ENCODE measurements at places on chromosomes 13 and 19.

DNA sequence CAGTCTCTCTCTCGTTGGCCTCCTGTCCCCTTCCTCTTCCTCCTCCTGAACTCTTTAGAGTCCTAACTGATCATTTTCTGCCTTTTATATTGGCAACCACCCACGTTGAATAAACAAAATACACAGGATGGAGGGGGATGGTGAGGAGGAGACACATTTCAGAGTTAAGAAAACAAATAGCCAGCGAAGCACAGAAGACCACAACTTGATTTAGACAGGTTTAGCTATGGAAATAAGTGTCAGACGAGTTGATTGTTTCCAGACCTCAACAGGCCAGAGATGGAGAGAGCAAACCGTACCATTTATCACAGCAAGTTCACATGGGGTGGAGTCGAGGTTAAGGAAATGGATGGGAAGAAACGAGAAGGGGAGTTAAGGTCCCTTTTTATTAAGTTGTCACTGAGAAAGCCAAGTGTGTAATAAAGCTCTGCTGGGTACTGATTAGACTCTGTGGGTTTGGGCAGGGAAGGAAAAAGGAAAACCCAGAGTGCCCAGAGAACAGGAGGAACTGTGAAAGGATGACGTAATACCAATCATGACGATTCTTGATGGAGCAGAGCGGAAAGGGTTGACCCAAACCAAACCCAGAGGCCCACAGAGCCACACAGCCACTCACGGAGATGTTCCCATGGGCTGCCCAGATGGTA is 11.1 kb upstream of the SERP2 start:
- DNase-seq = no peak

GRCh38 chr13:100115693-100116254 is 26.9 kb downstream of the PCCA start:
- DNase-seq = no peak

- no peak for DNase-seq
Measured at GRCh38 chr13:113053801-113054604, 51.6 kb upstream of the F7 start.

- DNase-seq = no peak
Measured at GRCh38 chr19:13823256-13823655, 28.0 kb downstream of the ZSWIM4 start.

DNA sequence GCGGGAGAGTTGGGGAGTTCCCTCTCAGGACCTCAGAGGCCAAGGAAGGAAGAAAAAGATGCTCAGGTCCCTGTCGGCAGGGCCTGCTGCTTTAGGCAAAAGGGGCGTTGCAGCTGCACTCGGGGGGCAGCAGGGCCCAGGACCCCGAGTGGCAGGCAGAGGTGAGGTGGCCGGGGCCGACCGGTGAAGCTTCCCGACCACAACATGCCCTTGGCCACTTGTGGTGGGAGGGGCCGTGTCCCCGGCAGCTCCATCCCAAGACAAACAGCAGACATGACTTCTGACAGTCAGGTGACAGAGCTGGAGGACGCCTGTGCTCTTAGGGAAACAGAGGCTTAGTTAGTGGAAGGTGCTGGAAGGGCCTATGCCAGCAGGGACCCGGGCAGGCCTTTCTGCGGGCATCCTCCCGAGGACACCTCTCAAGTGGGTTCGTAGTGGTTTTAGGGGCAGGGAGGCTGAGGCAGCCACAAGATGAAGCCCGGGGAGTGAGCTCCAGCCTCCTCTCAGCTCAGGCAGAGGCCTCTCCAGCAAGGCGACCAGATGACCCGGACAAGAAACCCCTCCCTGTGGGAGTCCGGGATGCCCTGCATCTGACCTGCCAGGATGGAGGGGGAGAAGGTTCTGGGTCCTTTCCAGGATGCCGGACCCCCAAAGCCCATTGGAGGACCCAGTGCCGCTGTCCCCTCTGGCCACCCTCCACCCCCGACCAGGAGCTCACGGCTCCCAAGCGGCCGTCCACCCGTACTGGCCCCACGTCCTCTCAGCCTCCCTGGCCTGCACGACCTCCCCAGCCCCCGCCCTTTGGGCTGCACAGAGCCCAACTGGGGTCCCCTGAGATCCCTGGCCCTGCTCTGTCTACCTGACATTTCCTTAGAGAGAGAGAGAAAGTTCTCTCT is 24.2 kb downstream of the BTBD2 start:
- DNase-seq = no peak

GRCh38 chr19:42596391-42597072 is 1.8 kb upstream of the CEACAM8 start:
- peak; percentile 17 for DNase-seq

GRCh38 chr13:29260684-29261083 is 334.8 kb downstream of the SLC7A1 start:
- DNase-seq = no peak

DNA sequence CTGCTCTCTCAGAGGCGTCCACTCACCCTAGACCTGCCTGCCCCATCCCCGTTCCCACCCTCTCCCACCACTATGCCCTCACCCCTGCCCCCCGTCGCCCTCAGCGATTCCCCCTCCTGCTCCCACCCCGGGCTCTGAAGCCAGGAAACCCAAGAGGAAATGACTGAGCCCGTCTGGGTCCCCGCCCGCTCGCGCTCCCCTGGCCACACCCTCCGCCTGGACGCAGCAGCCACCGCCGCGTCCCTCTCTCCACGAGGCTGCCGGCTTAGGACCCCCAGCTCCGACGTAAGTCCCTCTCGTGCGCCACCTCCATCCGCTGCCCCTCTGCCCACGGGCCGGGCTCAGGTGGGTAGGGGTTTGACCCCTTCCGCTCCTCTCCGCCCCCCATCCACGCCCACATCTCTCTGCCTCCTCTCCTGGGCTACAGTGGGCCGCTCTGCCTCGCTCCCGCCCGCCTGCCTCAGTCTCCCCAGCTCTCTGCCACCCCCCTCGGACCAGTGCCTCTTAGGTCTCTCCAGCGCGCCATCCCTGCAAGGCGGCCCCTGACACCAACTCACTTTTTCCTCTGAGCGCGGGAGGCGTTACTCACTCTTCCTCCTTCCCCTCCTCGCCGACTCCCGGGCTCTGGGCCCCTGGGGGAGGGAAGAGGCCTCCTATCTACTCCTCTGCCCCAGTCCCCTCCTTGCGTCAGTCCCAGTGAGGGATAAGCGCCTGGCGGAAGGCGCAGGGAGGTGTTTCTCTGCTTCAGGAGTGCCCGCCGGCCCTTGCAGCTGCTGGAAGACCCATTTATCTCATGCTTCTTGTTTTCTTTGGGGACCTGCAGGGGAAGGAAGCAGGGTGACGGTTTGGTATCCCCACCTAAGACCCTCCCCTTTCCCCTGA is at the start of gene FXYD5:
FXYD5 (plus strand) TSS at position 211 of the 882 bp plus-strand sequence. CDS start 816 bp downstream, outside the sequence.
- peak; percentile 66 for DNase-seq

DNA sequence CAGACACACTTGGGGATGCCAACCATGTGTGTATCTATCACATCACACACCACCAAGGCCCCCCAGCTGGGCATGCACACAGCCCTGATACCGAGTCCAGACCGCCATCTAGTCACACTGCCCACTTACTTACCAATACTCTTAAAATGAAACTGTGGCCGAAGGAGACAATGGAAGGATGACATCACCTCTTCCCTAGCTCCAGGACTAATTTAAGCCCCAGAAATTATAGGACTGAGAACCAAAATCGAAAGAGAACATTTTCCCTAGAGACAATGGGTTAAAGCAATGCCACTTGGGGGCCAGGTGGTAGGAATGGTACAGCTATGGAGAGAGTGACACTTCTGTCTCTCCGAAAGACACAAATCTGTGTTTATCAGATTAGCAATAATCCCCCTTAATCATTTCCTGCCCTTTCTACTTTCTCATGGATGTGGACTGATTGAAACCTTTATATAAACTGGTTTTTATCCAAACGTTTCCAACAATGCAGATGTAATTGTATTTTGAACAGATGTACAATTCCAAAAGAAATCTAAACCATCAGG is 663 bp upstream of the GGACT start:
- no peak for DNase-seq

DNA sequence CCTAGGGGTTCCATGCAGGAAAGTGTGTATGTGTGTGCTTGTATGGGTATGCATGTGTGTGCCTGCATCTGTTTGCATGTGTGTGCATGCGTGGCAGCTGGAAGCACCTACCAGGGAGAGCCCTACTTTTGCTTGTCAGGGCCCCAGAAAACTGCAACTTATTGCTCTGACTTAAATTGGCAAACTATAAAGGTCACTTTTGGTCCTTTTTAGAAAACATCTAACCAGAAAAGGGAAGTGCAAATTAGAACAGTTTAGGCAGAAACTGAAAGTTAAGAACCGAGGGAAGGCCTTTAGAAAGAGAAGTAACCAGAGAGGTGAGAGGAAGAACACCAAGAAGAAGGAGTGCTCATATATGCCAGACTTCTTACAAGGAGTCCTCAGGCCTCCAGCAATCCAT is 32.5 kb downstream of the DLEU7 start:
- DNase-seq = no peak

GRCh38 chr19:42629191-42629590 is 34.5 kb upstream of the CEACAM8 start:
- DNase-seq = no peak
